ENCODE measurements at places on chromosomes 4 and X.

GRCh38 chrX:113157496-113157895, 316.9 kb upstream of the AMOT start:
- no peak for DNase-seq

GRCh38 chrX:120446498-120446897, 22.6 kb downstream of the LAMP2 start:
- DNase-seq: no peak

- no peak for DNase-seq
Observed at GRCh38 chr4:24765376-24765988, 29.9 kb upstream of the SOD3 start.

- DNase-seq: no peak
Observed at GRCh38 chr4:41963105-41963504, 18.5 kb upstream of the DCAF4L1 start.

- DNase-seq: no peak
Observed at GRCh38 chrX:112735147-112735546, 55.4 kb upstream of the LHFPL1 start.

GRCh38 chr4:53105313-53105712, 243.2 kb downstream of the RASL11B start:
- DNase-seq: no peak

DNA sequence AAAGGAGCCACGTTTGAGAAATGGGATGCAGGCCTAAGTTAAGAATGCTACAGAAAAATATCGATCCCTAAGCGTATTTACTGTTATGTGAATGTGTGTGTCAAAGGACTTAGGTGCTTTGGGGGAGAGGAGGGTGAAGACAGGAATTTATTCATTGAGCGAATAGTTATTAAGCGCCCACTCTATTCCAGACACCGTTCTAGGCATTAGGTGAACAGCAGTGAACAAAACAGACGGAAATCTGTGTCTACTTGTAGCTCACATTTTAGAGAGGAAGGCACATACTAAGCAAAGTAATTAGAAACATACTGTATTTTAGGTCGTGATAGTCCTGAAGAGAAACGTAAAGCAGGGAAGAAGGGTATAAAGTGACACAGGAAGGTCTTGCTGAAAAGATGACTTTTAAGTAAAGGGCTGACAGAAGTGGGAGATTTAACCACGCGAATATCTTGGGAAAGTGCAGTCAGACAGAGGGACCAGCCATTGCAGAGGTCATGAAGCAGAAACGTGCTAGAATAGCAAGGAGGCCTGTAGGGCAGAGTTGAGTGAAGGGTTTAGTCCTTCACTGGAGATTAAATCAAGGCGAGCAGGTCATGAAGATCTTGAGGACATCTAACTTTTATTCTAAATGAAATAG, 541 bp downstream of the AIMP1 start:
- no peak for DNase-seq
